ENCODE measurements at places on chromosomes 13 and 19.

DNA sequence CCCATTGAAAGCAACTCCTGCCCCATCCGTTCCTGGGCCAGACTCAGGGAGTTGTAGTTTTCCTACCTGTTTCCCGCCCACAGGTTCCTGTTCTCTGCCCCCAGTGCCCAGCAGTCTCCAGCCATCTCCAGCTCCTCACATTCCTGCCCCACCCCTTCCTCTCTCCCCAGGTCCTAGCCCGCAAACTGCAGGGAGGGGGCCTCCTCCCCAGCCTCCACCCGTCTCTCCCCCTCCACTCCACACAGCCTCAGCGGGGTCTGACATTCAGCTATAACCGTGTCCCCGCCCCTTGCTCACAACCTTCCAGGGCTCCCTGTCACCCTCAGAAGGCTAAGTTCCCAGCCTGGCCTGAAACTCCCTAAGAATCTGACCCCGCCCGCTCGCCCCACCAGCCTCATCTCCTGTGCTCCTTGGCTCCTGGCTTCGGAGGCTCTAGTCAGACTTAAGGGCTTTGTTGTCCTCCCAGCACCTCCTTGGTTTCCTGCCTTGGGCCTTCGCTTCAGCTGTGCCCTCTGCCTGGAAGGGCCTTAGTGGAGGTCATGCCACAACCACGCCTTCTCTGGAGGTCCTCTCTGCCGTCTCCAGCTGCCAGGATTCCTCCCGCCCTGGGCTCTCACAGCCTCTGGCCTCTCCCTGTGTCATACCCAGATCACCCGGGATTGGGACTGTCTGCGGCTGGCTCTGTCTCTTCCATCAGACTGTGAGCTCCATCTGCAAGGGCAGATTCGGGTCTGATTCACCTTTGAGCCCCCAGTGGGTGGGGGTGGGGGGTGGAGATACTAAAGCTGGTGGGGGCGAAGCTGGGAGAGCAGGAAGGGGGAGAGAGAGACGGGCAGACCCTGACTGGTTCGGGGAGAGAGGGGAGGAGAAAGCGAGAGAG lies 5.1 kb upstream of the SPACA6 start:
- no peak for DNase-seq

DNA sequence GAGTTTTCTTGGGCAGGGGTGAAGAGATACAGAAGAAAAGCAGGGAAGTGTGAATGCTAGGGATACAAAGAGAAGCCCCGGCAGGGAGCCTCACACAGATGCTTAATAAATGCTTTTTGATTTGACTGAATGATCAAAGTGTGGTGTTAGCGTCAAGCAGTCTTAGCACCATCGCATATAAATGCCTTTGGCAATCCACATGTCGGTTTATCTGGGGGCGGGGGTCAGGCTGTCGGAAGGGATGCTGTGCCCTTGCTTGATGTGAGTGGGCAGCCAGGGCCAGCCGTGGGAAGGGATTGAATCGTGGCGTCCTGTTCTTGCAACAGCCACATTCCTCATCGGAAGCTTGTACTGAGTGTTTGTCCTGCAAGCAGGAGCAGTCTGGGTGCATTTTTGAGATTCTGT lies 173.1 kb downstream of the LACC1 start:
- no peak for DNase-seq

DNA sequence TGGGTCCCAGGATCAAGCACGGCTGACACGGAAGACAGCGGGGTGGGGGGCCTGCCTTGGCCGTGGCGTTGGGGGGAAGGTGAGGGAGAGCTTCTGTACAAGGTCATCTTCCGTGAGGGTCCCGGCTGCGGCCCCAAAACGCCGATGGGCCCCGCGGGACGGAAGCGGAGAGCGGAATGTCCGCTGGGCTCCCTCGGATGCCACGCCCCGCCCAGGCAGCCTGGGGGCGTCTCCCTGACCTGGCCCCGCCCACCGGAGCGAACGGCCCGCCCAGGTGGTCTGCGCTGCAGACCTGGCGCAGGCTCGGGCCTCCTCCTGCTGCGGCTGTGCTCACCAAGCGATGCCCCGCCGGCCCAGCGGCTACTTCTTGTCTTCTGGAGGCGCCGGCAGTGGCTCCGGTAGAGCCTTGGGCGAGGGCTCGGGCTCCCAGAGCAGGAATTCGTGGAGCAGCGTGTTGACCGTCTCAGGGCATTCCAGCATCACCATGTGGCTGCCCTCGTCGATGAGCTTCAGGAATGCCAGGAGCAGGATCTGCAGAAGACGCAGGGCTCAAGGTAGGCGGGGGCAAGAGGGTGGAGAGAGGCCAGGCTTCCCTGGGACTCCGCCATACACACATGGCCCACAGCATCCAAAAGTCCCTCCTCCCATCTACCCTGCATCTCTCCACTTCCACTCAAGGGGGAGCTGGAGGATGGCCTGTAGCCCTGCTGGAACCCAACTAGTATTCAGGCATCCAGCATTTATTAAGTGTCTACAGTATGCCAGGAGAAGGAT lies 10.7 kb downstream of the ABHD8 start:
- peak; percentile 86 for DNase-seq

GRCh38 chr13:107118506-107118905 lies 550.6 kb upstream of the ARGLU1 start:
- DNase-seq, result no peak

- DNase-seq, result no peak
These were observed 37.3 kb downstream of the COL4A1 start for GRCh38 chr13:110269509-110270185.

- no peak for DNase-seq
These were observed 88.1 kb downstream of the TSC22D1 start for GRCh38 chr13:44487989-44488388.

DNA sequence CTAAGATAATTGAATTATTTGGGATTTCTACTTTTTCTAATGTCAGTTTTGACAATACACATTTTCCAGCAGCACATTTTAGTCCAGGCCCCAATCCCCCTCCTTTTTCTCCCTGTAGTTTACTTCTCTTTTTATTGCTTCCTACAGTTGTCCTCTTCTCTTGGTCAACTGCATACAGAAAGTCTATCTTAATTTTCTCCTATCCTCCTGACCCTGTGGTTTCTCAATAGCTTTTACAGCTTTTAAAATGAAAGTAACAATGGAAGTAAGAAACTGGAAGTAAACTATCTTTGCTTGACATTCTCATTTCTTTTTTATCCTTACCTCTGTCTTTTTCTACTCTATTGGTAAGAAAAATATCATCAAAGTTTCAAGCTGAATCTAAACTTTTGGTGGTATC lies 106.5 kb upstream of the OXGR1 start:
- DNase-seq, result no peak

DNA sequence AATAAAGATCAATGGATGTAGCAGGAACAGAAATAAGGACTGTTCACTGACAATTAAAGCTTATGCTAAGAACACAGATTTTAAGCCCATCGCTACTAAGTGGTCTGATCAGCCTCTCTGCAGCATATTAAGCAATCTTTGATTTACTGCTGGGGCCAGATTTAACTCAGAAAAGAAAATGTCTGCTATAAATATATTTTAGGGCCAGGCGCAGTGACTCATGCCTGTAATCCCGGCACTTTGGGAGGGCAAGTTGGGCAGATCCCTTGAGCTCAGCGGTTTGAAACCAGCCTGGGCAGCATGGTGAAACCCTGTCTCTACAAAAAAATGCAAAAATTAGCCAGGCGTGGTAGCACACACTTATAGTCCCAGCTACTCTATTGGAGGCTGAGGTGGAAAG lies 43.0 kb downstream of the METTL21C start:
- DNase-seq, result no peak

GRCh38 chr19:49856574-49857021 lies 5.6 kb downstream of the PTOV1 start:
- no peak for DNase-seq

DNA sequence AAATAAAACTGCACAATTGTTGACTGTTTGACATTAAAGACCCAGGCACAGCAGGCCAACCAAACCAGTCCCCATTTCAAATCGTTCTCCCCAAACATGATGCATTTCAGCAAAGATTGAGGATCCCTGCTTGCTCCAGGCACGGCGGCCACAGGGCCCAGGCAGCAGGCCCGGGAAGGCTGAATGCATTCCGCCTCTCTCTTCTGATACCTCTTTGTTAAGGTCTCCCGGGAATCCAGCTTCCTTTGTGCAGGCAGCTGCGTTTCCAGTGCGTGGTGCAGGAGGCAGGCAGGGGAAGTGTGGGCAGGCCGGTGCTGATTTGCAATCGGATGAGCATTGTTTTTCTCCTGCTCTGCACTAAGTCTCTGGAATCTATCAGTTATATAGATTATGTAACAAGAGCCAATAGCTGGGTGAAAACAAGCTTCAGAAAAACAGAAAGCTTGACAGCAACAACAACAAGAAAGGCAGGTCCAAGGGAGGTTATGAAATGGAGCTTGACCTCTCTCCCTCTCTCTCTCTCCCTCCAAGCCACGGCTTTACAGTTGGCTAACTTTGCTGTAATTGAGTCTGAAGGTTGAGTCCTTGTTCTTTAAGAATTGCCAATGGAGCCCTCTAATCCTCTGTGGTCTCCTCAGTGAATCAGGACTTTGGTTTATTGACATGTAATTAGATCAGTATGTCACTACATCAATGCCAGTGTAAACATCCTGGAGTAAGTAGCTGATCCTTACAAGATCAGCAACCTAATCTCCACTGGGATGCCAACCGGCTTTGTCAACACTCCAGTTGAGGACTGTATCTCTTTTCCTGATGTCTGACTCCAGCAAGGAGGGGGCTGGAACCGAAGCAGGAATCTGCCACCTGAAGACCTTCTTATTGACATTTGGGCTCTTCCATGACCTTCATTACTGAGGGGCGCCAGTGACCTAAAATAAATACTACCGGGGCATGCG lies 338.0 kb downstream of the TEX29 start:
- DNase-seq, result no peak

GRCh38 chr19:36136964-36137686 lies 2.7 kb upstream of the CAPNS1 start:
- DNase-seq, result no peak

DNA sequence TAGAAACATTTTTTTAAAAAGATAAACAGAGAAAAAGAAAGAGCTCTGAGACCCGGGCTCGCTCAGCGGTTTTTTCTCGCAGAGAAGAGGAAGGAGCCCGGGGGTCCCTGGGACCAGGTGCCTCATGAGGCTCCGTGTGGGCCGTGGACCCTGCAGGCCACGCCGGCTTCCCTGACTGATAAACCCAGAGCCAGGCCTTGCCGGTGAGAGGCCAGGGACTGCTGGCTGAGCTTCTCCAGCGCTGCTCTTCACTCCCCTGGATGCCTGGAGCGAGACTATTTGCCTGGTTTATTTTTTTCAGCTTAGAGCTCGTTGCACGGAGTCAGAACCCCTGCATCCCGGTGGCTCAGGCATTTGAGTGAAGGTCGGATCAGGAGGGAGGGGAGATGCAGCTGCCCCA lies 53.4 kb upstream of the F7 start:
- DNase-seq, result no peak

GRCh38 chr19:1232652-1233072 lies 5.1 kb downstream of the CBARP start:
- DNase-seq, result no peak

DNA sequence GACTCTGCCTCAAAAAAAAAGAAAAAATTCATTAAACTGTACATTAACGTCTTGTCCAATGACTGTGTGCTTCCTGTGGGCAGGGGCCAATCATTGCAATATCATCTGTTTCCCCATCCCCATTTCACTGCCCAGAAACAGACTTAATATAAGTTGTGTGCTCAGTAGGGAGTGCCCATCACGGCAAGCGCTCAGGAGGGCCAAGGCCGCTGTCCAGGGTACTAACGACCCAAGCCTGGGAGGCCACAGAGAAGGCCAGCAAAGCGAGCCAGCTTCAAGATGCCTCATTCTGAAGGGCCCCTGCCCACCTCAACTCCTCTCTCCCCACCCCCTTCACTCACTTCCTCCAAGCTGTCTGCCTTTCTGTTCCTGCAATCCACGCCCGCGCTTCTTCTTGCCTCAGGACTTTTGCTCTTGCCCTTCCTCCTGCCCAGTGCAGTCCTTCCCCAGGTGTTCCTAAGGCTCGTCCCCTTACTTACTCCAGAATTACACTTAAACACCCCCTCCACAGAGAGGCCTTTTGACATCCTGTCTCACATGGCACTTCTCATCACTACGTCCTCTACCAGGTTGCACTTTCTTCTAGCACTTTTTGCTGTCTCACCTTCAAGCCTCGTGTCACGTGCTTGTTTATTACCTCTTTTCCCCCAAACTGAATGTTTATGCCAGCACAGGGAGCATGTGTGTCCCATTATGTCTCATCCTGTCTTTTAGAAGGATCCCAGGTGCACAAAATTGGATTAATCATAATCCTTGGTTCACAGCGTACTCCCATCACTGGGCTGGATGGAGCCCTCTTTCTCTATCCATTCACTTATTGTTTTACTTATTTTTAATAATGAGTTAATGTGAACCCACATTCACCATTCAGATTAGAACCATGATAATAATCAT lies 11.3 kb upstream of the POU2F2 start:
- DNase-seq, result no peak

DNA sequence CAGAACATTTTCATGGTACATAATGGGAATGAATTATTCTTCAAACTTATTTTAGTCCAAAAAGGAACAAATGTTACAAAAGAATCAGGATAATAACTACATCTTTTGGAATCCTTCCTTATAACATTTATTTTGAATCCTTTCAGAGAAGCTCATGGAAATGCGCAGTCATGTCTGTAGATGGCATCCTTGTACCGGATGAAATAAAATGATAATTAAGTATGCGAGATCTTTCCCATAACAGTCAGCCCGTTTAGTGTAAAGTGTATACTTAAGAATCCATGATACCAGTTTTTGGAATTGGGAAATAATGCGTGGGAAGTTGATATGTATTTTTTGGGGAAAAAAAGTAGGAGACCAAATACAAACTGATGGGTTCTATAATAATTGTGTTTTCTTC lies 418.8 kb downstream of the GPC5 start:
- DNase-seq, result no peak

GRCh38 chr13:44293908-44294735 lies 79.5 kb upstream of the SERP2 start:
- DNase-seq, result no peak

DNA sequence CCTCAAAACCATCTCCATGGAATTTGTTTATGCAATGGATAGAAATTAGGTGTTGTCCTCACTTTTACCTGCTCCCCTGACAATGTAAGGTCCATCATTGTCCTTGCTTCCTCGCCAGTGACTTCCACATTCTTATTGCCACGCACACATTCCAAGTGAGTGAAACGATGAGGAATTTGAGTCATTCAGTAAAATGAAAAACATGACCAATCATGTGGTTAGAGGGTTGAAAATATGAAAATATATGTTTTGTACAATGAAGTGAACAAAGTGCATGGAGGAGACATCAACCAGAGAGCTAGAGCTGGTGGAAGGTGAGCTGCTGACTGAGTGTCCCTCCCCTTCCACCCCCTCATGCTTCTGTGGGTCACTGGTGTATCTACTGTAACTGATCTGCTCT lies 91.7 kb downstream of the ATP8A2 start:
- DNase-seq, result no peak

DNA sequence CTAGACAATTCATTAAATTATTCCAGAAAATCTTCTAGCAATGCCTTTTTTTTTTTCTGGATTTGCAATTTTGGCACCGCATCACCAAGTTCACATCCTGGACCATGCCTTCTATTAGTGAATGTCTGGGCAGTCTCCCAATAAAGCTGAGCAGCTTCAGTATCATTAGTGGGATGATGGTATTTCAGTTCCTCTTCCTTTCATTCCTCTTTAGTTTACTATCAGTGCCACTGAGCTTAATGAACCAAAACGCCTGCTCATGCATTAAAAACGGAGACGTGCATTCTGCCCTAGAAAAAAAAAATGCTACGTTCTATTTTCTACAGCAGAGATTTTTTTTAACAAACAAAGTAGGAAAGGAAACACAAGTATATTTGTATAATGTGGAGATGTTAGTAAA lies 343.0 kb downstream of the PCDH9 start:
- DNase-seq, result no peak

Data from activated T-cell treated with anti-CD3 and anti-CD28 coated beads, Interleukin-2, amount 50 U/mL, for 1 hour (primary cell).